ENCODE measurements at places on chromosomes 2 and 18.
A peak's percentile ranks its signal among the peaks of the same experiment; 100 is the strongest.

- DNase-seq: no peak
Observed at GRCh38 chr2:47039489-47039870, 115.6 kb downstream of the STPG4 start.

DNA sequence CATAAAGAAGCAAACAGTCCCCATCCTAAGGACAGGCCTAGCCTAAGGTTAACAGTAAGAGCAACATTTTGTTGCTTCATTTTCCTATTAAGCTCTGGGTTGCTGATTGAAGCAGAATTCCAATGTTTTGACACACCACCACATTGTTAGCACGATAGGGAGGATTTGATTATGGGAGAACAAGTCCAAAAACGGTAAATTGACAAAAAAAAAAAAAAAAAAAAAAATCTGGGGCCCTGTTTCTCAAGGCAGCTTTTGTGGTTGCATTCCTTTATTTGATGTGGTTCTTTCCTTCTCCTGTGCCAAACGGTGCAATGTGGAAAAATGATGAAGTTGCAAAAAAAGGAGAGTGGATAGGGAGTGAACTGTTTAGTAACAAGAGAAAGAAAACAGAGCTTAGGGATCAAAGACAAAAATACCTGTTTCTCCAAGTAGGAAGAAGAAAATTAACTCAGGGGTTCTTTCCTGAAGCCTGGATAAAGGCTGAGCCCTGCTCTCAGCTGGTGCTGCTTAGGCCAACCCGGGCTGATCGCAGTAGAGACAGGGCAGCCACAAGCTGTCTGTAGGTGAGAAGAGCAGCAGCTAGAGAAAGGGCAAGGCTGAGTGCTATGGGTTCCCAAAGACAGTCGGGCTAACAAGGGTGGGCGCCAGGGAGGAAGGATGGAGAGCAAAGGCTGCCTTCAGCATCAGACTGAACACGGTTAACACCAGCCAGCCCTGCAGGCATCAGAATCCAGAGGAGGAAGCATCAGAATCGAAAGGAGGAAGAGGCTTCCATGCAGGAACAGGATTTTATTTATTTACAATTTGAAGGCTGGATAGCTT is 167.8 kb upstream of the FOSL2 start:
- DNase-seq: no peak

GRCh38 chr2:46805401-46805951 is 110.1 kb downstream of the MCFD2 start:
- no peak for DNase-seq

- DNase-seq: no peak
Observed at GRCh38 chr18:58249712-58250111, 205.7 kb downstream of the NEDD4L start.

- DNase-seq: no peak
Observed at GRCh38 chr2:187959821-187960220, 331.9 kb upstream of the GULP1 start.

DNA sequence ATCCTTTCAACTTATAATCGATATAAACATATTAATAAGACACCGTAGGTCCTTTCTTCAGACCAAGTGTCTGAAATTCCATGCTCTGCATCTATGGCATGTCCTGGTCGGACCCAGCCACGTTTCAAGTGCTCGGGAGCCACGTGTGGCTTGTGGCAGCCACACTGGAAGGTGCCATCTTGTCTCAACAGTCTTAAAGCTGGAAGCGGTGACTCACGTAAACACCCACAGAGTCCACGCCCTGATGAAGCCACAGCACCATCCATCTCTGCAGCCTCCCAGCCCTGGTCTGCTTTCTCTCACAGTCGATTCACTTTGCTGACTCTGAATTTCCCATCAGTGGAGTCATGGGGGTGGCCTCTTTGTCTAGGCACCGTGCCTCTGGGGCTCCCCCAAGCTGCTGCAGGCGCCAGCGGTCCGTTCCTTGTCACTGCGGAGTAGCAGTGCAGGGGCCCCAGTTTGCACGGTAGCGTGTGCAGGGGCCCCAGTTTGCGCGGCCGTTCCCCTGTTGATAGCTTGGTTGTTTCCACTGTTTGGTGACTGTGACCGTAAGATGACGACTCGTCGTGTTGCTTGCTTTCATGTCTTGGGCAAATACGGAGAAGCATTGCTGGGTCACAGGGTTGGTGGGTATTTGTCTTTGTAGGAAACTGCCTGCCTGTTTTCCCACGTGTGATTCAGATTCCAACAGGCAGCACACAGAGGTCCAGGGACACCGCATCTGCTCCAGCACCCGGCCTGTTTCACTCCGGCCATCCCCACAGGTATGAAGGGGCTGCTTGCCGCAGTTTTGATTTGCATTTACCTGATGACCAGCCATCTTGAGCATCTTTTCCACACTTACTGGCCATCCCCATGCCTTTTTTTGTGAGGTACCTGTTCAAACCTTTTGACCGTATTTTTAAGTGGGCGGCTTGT is 240.3 kb downstream of the HDAC4 start:
- no peak for DNase-seq

DNA sequence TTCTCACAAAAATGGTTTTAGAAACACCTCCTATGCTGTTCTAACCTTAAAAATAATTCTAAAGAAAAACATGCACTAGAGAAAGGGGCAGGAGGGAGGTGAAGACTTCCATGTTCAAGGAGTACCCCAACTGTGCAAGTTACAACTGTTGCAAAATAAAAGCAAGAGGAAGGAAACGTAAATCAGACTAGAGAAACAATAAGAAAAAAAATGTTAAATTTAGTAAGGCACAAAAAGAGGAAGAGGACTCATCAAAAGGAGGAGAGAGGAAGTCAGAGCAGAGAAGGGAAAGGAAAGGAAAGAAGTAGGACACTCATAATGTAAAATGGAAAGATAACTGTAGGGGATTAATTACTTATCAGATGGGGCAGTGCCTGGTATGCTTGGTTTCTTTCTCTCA is 34.1 kb downstream of the RAPH1 start:
- DNase-seq: no peak

DNA sequence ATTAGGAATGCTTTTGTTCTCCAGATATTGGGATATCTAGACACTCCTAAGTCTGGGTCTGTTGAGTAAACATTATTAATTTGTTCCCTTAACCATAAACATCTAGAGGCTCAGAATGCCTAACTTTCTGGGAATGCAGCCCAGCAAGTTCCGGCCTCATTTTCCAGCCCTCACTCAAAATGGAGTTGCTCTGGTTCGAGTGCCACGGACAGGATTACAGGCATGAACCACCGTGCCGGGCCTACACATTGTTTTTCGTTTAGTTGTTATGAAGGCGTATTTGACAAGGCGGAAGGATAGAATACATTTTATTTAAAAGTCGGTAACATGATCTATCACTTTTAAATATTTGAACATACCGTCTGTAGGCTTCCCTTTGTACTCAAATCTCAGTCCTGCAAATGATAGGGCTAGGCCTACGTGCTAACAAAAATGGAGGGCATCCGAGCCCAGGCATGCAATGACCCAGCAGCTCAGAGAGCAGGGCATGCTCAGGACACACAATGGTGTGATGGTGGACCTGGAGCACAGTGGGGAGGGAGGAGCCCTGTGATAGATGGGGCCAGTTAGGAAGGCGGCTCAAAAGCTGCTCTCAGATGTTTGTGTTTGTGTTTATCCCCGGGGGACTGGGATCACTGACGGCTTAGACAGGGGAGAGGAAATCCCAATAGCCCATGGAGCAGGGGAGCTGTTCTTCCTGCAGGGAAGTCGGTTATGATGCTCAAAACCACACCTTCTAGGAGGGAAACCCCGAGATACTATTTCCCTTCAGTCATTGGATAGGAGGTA is 2.9 kb upstream of the SCYGR1 start:
- DNase-seq: no peak

DNA sequence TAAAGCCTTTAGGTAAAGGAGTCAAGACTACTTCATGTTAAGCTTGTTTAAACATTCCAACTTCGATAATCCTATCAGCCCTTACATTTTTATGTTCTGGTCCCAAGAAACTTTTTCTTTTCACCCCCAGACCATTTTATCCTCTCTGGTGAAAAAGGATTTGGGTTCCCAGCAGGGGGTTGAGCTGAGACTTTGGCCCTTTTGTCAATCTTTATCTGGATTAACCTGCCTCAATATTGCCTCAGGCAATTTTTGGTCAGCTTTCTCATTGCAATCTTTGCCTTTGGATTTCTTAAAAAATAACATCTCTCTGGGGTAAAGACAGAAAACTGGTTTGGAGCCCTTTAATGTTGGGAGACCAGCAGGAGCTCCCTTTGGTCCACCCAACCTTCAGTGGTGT is 33.9 kb upstream of the CSRNP3 start:
- no peak for DNase-seq

- no peak for DNase-seq
Observed at GRCh38 chr18:48827291-48828193, 123.2 kb downstream of the SMAD7 start.

- no peak for DNase-seq
Observed at GRCh38 chr18:74234326-74235171, 57.2 kb downstream of the CYB5A start.

DNA sequence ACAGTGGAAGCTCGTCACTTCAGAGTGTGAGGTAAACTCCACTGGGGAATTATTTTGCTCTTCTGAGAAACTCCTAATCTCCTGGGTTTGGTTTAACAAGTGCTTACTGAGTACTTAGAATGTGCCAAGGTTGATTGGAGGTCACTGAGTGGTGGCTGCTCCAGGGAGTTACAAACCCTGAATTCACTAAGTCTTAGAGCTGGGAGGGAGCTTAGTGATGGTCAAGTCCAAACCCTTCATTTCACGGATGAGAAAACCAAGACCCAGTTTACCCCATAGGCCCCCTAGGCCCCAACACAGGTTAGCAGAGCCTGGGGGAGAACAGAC is 52.0 kb downstream of the SLC4A5 start:
- DNase-seq: no peak

DNA sequence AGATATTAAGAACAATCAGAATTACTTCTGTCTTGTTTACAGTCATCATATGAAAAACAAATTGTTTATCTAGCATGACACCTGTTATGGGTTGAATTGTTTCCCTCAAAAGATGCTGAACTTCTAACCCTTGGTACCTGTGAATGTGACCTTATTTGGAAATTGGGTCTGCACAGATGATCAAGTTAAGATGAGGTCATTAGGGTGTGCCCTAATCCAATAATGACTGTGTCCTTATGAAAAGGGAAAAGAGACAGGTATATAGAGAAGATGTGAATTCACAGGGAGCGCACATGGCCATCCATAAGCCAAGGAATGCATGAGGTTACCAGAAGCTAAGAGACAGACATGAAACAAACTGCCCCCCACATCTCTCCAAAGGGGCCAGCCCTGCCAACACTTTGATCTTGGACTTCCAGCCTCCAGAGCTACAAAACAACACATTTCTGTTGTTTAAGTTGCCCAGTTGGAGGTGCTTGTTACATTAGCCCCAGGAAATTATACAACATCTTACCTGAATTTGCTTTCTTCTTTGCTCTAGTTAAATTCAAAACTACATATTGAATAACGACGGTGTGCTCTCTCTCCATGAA is 2.3 kb upstream of the HPCAL1 start:
- no peak for DNase-seq

GRCh38 chr2:159728629-159729028 is 16.3 kb downstream of the MARCHF7 start:
- DNase-seq: no peak

DNA sequence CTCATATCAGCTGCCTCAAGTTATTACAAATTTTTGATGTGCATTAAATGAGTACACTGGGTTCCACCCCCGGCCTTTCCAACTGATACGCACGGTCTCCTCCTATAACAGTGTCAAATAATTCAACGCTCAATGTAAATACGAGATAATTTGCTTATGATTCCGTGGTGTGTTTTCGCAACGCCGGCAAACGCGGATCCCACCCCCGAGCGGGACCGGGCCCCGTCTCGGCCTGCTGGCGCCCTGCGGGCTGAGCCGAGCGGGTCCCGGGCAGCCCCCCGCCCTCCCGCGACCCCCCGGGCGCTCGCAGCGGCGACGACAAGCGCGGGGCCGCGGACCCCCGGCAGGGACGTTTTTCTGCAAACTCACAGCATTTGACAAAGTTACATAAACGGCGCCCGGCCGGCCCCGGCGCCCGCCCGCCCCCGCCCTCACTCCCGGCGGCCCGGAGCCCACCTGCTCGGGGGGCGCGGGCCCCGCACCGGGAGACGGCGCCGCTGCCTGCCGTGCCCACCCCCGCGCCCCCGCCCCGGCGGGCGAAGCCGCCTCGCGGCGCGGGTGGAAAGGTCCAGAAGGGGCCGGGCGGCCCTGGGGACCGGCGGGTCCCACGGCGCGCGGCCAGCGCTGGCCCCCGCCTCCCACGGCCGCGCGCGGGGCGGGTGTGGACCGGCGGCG is 762 bp downstream of the HDAC4 start:
- peak; percentile 44 for DNase-seq

- no peak for DNase-seq
Observed at GRCh38 chr2:31222071-31222470, 4.8 kb upstream of the CAPN14 start.

DNA sequence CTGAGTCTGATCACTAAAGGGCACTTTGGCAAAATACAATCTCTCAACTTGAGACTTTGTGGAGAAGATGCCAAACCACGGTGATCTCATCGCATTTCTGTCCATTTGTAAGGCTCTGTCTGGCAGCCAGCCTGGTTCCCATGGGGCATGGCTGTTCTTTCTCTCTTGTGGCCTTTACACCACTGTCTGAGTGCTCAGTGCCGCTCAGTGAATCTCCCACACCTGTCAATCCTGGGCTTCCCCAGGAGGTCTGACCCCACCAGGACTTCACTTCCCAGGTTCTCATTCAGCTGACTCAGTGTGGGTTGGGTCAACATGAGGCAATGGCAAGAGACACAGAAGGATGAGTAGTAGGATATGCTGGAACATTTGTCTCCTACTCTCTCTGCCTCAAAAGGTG is 96.8 kb upstream of the TRIB2 start:
- no peak for DNase-seq

DNA sequence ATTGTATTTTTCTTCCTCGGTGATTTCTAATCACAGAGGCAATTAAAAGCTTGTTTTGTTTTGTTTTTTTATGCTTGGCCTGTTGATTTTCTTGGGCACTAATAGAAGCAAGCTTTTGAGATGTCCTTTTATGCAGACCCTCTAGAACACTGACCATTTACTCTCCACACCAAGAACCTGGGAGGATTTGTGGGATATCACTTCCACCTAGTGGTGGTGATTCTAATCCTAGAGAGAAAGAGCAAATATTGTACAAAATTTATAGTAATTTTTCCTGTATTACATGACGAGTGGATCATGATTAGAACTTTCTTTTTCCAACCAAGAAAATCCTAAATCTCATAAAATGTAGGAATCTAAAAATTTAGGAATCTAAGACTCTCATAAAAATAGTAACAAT is 23.4 kb downstream of the NEMP2 start:
- DNase-seq: no peak

GRCh38 chr2:95048825-95049682 is 23.5 kb downstream of the MAL start:
- no peak for DNase-seq

DNA sequence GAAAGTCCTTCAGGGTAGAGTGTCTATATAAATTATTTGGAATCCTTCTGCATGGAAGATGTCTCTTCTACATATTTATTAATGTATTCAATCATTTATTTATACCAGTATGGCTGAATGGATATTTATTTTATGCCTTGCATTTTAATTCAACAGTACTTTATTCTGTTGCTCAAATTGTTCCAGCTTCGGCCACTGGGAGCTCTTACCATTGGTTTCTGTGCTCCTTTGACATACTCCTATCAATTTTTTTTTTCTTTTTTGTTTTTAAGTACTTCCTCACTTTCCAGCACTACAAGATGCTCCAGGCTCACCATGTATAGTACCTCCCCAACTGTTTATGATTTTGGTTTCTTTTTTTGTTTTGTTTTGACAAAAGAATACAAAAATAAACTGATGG is 39.4 kb upstream of the WIPF1 start:
- DNase-seq: no peak

GRCh38 chr18:7447318-7448028 is 119.6 kb upstream of the PTPRM start:
- no peak for DNase-seq

All from stimulated activated CD4-positive, alpha-beta T cell treated with anti-CD3 and anti-CD28 coated beads, Interleukin-2, amount 100 ng/mL, for 24 hours (primary cell).